Tongue (tissue), 3 donors: ENCODE measurements at places on chromosomes 3 and 15. TPM values are rescaled to one million over a fixed set of nuclear protein-coding genes. Genes with fewer than 3 reads are reported as not detected.

- DNase-seq = no peak
Measured at GRCh38 chr3:97860364-97860763, 38.6 kb downstream of the CRYBG3 start.

DNA sequence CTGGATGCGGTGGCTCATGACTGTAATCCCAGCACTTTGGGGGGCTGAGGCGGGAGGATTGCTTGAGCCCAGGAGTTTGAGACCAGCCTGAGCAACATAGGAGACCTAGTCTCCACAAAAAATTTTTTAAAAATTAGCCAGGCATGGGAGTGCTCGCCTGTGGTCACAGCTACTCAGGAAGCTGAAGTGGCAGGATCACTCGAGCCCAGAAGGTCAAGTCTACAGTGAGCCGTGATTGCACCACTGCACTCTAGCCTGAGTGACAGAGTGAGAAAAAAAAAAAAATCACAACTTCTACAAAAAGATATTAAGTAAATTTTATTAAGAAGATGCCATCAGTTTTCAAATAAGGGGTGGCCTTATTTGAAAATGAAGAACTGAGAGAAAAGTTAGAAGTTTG lies 11.9 kb upstream of the PLA2G4D start:
- DNase-seq = no peak

DNA sequence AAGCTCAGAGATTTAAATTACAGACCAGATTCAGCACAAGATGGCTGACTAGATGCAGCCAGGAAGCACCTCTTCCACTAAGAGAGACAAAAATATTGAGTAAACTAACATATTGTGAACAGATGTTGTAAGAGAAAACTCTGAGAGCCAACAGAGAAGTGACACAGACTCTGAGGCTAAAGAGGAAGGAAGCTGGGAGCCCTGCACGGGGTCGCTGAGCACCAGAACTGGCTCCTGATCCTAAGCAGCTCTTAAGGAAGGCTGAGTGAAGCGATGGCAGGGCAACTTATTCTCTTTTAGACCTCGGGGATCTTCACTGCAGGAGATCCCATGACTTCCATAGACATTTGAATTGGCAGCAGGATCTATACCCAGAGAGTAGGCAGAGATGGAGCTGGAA lies 578.0 kb upstream of the GRM7 start:
- no peak for DNase-seq

DNA sequence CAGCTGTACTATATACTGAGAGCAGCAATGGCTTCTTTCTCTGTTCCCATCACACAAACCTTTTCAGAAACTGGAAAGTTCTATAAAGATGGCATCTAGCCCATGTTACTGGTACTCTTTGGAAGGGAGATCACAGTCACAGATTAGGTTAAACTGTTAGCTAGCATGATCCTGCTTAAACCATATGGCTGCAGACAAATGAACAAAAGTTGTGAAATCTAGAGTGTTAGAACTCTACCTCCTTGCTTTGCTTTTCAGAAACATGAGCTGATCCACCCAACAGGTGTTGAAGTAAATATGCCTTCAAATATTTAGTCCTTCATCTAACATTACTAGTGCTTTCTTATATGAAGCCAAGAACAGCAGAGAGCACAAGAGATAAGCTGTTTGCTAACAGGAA lies 102.6 kb downstream of the SNRK start:
- peak; percentile 42 for DNase-seq

- DNase-seq = peak; percentile 28
Measured at GRCh38 chr3:55897573-55898224, 410.6 kb upstream of the WNT5A start.

GRCh38 chr15:65323071-65323511 lies 18.6 kb downstream of the RNU5B-1 start:
- DNase-seq = peak; percentile 95

DNA sequence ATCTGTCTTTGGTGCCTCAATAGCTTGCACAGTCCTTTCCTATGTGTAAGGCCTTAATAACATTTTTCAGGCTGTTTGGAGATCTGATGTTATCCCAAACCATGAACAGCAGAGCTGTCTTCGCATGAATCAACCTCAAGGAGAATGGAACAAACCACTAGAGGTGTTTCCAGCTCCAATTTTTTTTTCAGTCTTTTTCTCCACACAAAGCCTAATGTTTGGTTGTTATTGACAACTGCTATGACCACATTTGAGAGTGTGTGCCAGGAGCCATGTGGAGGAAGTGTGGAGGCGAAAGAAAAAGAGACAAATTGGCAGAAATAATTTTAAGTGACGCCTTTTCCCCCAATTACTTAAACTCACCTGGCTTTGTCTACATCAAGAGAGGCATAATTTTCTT lies 38.7 kb downstream of the RTP4 start:
- DNase-seq = peak; percentile 38

- DNase-seq = no peak
Measured at GRCh38 chr3:71047616-71048531, 535.7 kb downstream of the FOXP1 start.

DNA sequence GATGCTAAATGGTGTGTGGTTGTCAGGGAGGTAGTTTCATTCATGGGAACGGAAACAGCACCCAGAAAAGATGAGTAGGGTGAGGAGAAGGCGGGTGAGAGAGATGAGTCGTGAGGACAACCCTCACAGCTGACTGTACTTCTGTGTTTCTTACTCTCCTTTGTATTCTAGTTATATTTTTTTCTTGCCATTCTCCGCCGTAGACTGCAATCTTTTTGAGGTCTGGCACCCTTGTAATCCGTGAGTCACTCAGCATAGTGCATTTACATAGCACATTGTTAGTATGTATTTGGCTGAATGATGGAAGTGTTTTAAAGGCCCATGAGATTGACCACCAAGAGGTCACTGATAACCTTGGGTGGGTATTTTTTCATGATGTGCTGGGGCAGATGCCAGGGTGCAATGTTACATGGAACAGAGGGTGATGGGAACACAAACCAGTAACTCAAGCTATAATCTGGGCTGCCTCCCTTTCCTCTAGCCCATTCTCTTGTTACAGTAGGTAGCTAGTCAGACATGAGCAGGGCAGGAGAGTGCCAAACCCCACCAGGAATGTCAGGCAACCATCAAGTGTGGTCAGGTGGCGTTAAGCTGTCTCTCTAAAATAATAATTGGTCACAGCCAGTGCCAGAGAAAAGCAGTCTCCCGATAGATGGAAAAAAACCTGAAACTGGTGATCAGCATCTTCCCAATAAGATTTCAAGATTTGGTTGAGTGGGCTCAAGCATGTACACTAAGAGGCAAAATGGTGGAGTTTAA lies 18.8 kb upstream of the DGKG start:
- DNase-seq = no peak

GRCh38 chr3:101513419-101513986 lies 491 bp upstream of the SENP7 start:
- no peak for DNase-seq

DNA sequence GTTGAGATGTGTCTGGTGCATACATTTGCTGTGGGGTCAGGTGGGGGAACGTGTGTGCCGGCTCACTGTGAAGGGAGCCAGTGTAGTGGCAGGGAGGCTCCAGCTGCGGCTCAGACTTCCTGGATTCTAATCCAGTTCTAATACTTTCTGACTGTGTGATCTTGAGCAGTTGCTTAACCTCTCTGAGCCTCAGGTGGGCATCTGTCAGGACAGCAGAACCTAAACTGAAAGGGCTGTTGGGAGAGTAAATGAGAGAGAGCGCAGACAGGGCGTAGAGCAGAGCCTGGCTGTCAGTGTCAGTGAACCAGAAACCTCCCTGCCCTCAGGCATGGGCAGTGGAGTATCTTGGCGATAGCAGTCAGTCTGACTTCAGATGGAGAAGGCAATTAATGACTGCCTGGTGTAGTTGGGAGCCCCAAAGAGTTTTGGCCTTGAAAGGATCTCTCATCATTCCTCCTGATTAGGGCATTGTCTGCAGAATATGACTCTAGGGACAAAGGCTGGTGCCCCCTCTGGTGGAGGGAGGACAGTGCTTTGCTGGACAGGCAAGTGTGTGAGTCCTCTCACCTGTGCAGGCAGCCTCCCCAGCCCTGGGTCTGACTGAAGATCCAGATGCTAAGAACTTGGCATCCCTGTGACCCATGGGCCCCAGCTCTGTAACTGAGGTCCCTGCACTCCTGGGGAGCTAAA lies 9.6 kb downstream of the KBTBD13 start:
- DNase-seq = peak; percentile 14

DNA sequence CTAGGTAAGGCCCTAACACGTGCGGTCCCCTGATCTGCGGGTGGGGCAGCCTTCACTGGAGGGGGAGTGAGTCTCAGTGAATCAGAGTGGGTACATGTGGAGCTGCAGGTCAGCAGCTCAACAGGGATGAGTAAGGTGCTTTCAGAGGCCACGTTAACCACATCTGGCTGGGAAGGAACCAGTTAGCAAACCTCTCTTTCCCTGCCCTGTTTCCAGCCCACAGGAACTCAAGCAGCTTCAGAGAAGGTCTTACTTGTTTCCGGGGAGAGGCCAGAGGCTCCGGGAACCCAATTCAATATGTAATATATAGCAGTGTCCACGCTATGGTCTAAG lies 175.3 kb downstream of the XXYLT1 start:
- DNase-seq = no peak

- no peak for DNase-seq
Measured at GRCh38 chr3:172991424-172991996, 149.5 kb downstream of the SPATA16 start.

DNA sequence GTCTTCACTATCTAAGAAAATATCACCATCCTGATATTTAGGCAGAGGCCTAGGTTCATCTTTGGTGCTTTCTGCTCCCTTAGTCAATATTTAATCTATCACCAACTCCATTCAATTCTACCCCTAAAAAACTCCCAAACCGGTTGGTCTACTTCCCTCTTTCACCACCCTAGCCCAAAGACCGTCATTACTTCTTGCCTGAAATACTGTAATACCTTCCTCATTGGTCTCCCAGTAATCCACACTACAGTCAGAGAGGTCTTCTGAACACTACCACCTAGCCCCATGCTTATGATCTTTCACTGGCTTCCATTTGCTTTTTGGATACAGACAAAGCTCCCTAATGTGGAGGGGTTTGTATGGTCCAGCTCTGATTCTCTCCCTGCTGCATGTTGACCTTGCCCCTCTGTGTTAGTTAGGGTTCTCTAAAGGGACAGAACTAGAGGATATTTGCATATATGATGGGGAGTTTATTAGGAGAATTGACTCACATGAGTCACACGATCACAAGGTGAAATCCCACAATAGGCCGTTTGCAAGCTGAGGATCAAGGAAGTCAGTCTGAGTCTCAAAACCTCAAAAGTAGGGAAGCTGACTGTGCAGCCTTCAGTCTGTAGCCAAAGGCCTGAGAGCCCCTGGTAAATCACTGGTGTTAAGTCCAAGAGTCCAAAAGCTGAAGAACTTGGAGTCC lies 36.4 kb upstream of the ATP2C1 start:
- no peak for DNase-seq

The EIF4E3 gene
- total RNA-seq = 15.3 TPM

The CIDEC gene
- not detected for total RNA-seq
